ENCODE measurements at places on chromosomes 11 and 22.

GRCh38 chr11:6417907-6418556, 862 bp downstream of the APBB1 start:
- no peak for DNase-seq

DNA sequence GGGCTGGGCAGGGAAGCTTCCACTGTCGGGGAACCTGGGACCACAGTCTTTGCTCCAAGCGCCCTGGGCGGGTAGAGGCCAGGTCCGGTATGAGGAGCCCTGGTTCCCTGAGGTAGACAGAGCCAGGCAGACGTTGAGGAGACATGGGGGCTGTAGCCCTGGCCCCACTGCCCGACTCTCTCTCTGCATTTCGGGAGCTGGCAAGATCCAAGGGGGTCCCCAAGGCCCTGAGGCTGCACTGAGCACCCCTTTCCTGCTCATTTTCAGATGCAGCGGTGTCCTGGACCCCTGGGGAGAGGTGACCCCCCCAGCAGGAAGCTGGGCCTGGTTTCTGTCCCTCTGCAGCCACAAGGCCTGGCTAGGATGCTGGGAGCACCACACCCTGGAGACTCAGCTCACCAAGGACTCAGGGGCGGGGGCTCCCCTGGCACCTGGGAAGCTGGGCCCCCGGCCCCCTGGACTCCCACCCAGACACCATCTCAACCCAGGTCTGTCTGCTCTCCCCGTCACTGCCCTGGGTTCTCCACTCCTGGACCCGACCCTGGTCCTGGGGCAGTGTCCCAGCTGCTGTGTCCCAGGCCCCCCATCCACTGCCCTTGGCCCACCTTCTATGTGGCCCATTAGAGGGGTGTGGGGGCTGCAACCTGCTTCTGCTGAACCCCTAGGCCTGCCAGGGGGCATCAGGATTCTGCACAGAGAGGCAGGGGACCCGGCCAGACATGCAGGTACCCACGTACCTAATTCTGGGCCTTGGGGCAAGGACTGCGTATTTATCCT, 15.0 kb upstream of the MUC6 start:
- DNase-seq, result no peak

DNA sequence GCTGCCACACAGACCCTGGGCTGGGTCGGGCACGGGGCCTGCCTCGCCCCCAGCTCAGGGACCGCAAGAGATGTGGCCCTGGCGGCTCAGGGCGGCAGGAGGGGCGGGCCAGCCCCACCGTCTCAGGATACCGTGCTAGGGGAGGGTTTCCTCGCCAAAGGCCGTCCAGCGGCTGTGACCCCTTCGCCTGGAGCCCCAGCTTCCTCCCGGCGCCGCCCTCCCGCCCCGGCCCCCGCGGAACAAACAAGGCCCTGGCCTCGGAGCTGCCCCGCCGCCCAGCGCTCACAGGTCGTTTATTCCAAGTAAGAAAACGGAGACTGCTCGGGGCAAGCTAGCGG, 543 bp upstream of the AP2A2 start:
- DNase-seq, result no peak

- DNase-seq, result no peak
Observed at GRCh38 chr22:32324505-32325415, 32.9 kb upstream of the RFPL3 start.

GRCh38 chr22:37162221-37163095, 12.7 kb upstream of the IL2RB start:
- DNase-seq, result no peak

- DNase-seq, result no peak
Observed at GRCh38 chr22:43867839-43868635, 5.7 kb upstream of the SULT4A1 start.

DNA sequence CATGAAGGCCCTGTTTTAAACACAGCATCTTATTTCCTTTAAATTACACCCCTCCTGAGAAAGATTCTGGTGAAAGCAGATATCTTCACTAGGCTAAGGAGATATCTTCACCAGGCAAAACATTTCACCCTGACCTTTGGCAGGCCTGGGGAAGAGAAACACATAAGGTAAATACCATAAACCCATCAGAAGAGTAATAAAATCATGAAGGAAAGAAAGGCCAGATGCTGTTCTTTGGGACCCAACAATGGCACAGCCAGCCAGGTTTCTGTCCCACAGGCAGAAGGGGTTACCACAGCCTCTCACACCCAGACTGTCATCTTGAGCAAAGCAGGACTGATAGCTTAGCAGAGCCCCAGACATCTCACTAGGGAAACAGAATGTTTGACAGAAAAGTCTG, 125.4 kb downstream of the CCDC34 start:
- peak; percentile 74 for DNase-seq

DNA sequence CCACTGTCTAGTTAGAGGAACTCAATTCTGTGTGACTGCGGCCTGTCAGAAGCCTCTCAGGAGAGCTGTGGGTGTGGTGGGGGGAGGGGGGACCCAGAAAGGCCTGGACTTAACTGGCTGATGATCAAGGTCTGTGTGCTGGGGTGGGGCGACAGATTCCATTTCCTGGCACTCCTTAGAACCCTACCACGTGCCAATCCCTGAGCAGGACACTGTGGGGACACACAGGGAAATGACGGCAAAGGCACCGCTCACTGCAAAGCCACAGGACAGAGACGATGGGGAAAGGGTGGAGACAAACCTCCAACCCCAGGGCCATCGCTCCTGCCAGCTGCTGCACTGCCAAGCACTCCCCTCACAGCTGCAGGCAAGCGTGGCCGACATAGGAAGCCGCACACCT, 58.4 kb upstream of the BID start:
- DNase-seq, result no peak

DNA sequence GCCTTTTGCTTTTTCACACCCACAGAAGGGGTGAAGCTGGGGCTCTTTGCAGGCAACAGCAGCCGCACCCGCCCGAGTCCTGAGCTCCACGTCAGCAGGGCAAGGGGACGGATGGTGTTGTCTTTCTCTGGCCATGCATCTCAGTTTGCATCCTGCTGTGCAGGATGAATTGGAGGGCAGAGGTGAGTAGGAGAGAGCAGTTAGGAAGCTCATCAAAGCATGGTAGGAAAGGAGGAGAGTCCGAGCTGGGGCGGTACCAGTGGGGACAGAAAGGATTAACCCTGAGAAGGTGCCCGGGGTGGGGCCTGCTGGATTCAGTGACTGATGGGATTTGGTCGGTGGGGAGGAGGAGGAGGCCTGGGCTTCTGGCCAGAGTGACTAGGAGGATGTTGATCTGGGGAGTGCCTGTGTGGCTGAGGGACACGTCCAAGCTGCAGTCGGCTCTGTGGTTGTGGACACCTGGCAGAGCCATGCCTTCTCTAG, 14.6 kb downstream of the FAM83F start:
- DNase-seq, result peak; percentile 98

- DNase-seq, result no peak
Observed at GRCh38 chr11:119416606-119417580, 6.1 kb downstream of the THY1 start.

DNA sequence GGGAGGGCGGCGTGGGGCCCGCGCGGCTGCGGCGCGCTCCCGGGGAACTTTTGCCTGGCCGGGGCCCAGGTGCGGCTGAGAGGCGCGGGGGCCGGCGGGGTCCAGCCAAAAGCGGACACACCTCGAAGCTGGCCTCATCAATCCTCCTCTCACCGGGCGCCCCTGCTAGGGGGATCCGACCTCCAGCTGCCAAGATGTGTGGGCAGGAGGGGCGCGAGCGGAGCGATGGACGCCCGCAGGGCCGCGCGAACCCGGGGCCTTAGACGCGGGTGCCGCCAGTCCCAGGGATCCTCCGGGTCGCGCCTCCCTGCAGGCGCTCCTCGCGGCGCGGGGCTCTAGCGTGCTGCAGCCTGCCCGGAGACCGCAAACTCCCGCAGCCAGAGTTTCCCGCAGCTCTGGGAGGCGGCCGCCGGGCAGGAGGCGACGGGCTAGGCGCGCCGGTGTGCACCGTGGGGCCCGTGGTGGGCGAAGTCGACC, 785 bp downstream of the IGSF9B start:
- peak; percentile 53 for DNase-seq

DNA sequence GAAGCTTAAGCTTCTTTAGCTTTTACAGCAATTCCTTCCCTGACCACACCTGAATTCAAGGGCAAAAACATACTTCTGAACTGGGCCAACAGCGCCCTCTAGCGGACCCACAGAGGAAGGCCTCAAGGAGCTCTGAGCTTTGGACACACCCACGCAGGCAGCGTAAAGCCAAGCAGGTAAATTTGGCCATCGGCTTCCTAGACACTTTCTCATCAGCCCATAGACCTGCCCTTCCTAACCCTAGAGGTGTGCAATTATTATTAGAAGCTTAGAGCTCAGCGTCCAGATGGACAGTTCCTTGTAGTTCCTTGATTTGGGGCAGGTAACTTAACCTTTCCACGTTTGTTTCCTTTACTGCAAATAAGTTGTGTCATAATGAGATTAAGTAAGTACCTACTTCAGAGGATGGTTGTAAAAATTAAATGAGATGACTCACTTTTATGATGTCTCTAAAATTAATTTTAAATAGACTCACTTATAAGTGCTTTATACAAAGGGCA, 25.7 kb upstream of the HMGXB4 start:
- peak; percentile 91 for DNase-seq

GRCh38 chr11:61650781-61651571, 29.2 kb upstream of the DAGLA start:
- DNase-seq, result peak; percentile 28

DNA sequence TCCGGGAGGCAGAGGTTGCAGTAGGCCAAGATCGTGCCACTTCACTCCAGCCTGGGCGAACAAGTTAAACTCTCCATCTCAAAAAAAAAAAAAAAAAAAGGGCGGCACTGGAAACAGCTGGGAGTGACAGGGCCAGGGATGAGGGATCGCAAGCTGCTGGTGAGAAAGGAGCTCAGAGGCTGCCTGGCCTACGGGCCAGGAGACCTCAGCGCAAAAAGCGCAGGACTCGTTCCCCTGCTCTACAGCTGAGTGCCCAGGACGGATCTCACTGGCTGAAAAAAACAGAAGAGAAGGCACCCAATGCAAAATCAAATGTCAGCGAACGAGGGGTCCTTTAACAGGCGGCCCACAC, 650 bp upstream of the NUP50 start:
- peak; percentile 63 for DNase-seq

DNA sequence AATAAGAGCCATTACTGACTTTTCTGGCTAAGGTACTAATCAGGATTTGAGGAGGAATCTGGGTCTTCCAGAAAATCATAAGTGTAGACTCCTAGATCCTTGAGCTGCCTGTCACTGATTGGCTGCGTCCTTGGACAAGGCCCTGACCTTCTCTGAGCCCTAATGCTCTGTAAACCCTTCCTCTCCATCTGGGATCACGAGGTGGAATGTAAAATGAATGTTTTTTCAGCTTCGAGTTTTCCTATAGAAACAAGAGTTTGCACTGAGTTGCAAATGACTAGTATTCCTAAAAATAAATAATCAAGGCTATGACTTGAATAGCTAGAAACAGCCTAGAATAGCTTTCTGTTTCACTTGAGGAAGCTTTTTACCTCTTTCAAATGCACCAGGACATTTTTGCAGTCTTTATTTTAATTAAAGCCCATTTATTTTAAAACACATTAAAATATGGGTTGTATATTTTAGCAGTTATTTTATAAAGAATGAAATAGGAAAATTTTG, 1.1 kb upstream of the DIXDC1 start:
- no peak for DNase-seq

DNA sequence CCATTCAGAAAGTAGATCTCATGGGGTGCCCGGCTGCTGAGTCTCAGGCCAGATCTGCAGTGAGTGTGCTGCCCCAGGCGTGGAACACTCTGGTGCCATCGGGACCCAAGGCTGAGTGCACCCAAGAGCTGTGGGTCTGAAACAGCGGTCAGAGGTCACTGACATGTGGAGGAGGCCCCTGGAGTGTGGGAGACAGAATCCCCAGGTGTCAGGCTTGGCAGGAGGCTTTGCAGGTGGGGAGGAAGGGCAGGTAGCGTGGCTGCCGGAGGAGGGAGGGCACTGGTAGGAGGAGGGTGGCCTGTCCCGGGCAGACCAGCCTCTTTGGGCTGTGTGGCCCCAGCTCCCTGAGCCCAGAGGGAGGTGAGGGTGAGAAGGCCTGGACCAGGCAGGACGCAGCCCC, 31.7 kb upstream of the KRTAP5-6 start:
- DNase-seq, result no peak

DNA sequence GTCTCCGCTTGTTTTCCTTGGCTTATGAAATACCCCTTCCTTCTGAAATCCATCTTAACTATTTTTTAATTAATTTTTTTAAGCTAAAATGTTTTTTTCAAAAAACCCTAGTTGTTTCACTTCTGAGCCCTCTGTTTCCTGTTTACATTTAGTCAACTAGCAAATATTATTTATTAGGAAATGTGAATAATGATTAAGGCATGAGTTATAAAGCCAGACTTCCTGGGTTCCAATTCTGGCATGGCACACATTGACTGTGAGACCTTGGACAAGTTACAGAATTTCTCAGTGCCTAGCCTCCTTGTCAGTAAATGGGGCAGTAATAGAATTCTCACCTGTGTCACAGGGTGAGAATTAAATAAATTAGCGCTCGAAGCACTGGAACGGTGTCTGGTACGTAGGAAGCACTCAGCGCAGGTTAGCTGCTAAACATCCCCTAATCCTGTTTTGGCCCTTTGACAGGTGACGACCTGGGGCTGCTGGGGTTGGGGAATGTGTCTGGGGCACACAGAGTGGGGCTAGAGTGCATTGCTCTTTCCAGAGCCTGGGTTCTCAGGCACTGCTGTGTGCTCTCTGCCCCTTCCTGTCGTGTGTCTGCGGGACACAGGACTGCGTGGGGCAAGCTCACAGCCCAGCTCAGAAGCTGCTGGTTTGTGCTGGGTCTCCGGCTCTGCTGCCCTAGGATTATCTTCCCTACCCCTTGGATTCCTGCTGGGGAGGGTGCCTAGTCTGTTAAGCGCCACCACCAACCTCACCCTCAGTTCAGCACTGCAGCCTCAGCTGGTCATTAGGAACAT, 13.1 kb downstream of the PANX1 start:
- DNase-seq, result no peak

- DNase-seq, result no peak
Observed at GRCh38 chr11:2277008-2277346, 6.6 kb upstream of the ASCL2 start.

- no peak for DNase-seq
Observed at GRCh38 chr22:35632935-35633334, 15.3 kb upstream of the APOL6 start.

GRCh38 chr11:125929445-125930075, 16.3 kb upstream of the VSIG10L2 start:
- no peak for DNase-seq

GRCh38 chr11:2366733-2367132, 10.4 kb upstream of the CD81 start:
- DNase-seq, result no peak

GRCh38 chr22:25039255-25039654, 86.7 kb downstream of the KIAA1671 start:
- no peak for DNase-seq

DNA sequence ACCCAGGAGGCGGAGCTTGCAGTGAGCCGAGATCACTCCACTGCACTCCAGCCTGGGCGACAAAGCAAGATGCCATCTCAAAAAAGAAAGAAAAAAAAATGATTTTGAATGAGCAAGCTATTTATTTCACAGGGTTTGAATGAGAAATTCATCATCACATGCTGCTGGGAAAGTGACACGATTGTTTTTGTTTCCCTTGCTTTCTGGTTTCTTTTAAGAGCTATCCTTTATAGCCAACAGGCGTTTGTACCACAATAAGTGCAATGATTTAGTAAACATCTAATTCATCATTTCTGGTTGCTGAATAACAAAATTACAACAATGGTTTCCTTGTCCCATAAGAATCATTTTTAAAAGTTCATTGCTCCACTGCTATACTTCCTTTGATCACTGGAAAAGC, 129.9 kb downstream of the GUCY1A2 start:
- no peak for DNase-seq
